Thoracic aorta (tissue), 2 donors: ENCODE measurements at places on chromosomes 11 and 22. TPM values are rescaled to one million over a fixed set of nuclear protein-coding genes. Genes with fewer than 3 reads are reported as not detected.

The RIMBP3C gene
- 0.14 TPM for total RNA-seq

The CSF2RB gene
- 13.0 TPM for total RNA-seq

The TSGA10IP gene
- total RNA-seq, result not detected

The YPEL4 gene
- 1.1 TPM for total RNA-seq

The OR5D18 gene
- total RNA-seq, result not detected

The CWF19L2 gene
- 23.3 TPM for total RNA-seq

The LRRC55 gene
- total RNA-seq, result not detected

The ART1 gene
- not detected for total RNA-seq

The APOBEC3H gene
- 1.6 TPM for total RNA-seq

The MTMR2 gene
- 38.2 TPM for total RNA-seq

The PAMR1 gene
- not detected for total RNA-seq

The RIMBP3B gene
- not detected for total RNA-seq

The ABTB2 gene
- total RNA-seq, result 31.0 TPM

The MMP12 gene
- not detected for total RNA-seq

The SORL1 gene
- 33.0 TPM for total RNA-seq
